ENCODE measurements at places on chromosomes 4 and X.

GRCh38 chr4:140863197-140863596, 107.0 kb upstream of the TBC1D9 start:
- DNase-seq: no peak

DNA sequence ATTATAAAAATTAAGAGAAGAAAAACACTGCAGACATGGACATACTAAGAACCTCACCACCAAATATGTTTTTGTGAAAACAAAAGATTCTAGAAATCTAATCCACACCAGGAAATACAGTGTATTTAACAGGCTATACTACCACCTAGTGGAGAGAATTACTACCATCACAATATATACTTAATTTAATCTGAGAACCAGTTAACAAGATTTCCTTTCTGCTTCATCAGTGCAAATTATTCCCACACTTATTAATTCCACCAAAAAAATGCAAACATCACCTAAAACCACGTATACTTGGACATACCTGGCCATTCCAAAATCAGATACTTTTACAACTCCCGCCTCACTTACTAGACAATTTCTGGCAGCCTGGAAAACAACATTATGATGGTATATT, 7.0 kb upstream of the TXK start:
- no peak for DNase-seq

DNA sequence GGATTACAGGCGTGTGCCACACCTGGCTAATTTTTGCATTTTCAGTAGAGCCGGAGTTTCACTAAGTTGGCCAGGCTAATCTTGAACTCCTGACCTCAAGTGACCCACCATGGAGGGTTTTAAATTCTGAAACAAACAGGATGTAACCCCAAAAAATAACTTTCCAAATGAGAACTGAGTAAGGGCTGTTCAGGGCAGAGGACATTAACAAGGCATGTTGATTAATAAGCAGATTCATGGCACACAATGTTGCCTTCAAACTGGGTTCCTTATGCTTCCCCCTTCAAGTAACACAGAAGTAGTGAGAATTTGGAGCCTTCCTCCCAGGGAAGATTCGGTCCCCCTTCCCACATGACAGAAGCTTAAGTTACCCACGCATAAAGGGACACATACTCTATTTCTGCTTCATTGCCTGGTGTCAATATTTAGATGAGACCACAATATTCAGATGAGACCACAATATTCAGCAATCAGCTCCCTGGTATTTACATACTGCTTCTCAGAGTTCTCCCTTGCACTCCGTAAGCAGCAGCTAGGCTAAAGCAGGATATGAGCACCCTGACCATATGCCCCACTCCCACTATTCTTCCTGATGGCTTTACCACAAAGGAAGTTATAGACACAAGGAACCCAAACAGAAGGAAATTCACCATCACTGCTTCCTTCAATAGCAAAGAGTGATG, 21.4 kb downstream of the GRSF1 start:
- DNase-seq: no peak

DNA sequence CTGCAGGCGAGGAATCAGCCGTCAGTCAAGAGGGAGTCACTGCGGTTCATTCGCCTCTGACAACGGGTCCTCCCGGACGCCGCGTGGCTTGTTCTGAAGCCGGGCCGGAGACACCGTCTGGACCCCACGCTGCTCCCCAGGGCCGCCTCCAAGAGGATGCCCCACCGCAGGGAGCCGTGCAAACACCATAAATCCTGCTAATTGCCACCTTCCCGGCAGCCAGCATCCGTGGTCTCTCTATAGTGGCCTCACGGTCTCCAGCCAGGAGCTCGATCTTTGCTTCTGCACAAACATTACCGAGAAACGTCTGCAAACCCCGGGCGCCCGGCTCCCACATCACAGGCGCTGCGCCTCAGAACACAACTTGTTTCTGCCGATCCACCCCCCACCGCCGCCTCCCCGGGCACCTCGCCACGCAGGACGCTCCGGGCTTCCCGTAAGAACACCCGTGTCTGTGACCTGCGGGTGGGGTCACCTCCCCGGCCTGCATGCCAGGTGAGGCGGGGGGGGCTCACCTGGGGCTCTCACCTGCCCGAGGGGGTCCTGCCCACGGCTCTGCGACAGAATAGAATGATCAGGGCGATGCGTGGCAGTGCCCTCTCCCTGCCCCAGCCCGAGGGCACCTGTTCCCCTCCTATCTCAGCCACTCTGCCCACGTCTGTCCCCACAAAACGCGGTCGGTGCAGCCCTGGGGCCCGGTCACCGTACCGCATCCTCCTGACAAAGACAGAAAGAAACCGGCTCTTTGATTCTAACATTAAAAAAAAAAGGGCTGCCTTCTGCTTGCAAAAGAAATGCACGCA, 32.4 kb upstream of the PPP2R3B start:
- DNase-seq: no peak

DNA sequence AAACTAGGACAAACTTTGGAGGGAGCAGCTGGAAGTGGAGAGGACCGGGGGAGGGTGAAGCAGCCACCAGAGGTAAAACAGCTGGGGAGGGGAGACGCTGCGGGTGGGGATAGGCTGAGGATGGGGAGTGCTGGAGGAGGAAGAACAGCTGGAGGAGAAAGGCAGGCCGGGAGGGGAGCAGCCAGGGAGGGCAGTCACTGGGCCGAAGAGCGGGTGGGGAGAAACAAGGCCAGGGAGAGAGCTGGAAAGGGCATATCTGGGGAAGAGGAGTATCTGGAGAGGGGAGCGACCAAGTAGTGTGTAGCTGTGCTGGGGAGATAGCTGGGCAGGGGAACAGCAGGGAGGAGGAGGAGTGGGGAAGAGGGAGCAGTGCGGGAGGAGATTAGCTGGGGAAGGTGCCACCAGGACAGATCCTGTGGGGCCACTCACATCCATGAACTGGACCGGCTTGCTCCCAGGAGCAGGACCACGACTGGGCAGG, 2.7 kb downstream of the SLC38A5 start:
- DNase-seq: no peak

DNA sequence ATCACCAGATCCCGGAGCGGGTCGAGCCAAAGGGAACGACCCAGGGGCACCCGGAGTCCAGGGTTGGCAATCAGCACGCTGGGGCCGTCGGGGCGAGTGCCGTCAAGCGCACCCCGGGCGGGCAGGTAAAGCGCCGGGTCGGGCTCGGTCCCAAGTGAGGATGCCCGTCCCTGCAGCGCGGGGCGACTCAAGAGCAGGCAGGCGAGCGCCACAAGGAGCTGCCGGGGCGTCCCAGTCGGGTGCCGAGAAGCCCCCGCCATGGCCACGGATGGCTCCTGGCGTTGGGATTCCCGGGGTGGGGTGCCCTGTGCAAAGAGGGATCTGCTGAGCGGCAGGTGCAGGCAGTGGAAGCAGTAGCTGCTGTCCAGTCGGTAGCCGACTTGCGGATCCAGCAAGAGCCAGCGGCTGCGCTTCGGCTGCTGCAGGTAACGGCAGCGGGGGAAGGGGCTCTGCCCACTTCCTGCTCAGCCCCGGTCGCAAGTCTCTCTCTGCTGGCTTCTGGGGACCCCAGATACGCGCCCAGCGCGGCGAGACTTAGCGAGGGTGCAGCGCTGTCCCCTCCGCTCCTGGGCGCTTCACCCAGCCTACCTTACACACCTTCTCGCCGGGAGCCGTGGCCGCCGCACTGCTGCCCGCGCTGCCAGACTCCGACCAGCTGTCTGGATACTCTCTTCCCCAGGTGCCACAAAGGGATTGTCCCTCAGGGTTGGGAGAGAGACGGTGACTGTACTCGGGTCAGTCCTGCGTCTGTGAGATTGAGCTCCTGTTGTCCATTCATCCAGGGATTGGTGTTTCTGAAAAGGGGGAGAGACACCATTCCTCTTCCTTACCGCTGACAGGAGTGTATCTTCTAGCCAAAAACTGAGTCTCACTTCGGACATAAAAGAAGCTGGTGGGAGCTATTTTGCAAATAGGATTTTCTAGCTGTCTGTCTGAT, at the start of gene FREM3:
Gene FREM3, minus strand, starts transcription at position 260 of the 937 bp plus-strand sequence. Its CDS starts 0 bp downstream, at position 260.
- no peak for DNase-seq
